Neural crest cell (in vitro differentiated cells): ENCODE measurements at places on chromosomes 7 and 10.

- no peak overlapping the region for H3K4me3 ChIP-seq
- H3K4me1 ChIP-seq, result peaks cover 5% of the 10 kb centered on the region
- no peaks in the 10 kb centered on the region for H3K27me3 ChIP-seq
- no peak for DNase-seq
- H3K27ac ChIP-seq, result no peak overlapping the region
- peaks cover 22% of the 10 kb centered on the region for H3K36me3 ChIP-seq
These were observed 36.6 kb upstream of the ATP6V0A4 start for GRCh38 chr7:138834583-138834982.

DNA sequence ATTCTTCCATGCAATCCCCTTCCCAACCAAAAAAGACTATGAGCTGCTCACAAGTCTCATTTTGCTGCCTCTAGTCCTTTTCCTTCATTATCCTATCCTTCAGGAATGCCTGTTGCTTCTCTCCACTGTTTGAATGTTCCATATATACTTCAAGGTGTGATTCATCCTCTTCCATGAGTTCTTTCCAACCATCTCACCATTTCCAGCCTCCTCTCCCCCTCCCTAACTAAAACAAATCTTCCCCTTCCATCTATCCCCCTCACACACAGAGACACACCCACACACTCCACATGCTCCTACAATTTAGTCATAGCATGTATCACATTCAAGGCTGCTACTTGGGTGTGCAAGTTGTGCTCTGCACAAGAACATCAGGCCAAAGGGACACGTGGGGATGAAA, 254.3 kb downstream of the DYNC1I1 start:
- no peak overlapping the region for H3K4me3 ChIP-seq
- no peaks in the 10 kb centered on the region for H3K36me3 ChIP-seq
- H3K4me1 ChIP-seq, result no peaks in the 10 kb centered on the region
- DNase-seq, result no peak
- H3K27ac ChIP-seq, result no peak overlapping the region
- H3K27me3 ChIP-seq, result peaks cover 2% of the 10 kb centered on the region

DNA sequence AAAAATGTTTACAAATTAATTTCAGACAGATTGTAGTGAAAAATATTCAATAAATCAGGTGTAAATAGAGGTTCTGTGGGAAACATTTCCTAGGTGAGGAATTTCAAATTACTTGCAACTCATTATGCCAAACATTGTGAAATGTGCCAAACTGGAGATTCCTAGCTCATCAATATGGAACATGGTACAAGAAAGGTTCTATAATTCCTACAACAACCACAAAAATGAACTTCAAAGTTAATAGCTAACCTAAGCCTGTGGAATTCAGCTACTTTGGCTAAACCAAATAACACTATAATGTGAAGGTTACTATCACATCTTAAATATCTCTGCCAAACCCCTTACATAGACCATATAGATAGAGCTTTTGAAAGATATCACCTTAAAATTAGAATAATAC, 223.3 kb upstream of the HGF start:
- H3K36me3 ChIP-seq, result no peaks in the 10 kb centered on the region
- H3K27ac ChIP-seq, result no peak overlapping the region
- DNase-seq, result no peak
- H3K27me3 ChIP-seq, result no peaks in the 10 kb centered on the region

DNA sequence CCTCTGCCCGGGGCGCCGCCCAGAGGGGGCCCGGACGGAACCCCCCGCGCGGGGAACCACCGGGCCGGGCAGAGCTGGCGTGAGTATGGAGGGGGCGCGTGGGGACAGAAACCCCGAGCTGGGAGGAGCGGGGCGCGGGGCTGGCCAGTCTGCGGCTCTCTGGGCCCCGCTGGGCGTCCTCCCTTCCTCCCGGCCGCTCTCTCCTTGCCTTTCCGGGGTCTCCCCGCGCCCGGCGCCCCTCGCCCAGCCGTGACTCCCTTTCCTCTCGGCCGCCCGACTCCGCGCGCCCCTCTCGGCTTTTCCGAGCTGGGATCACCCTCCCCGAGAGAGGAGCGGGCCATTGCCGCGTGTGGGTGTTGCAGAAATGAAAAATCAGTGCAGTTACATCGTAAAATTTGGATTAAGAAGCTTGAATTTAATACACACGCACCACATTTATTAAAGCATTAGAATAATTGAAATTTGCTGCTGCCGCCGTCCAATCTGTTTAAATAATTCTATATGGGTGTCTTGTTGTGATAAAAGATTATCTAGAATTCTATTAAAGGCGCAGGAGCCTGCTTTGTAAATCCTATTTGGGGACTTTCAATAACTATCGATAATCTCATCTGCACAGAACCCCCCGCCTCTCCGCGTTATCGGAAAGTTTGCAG, 9.1 kb downstream of the UNCX start:
- no peaks in the 10 kb centered on the region for H3K4me1 ChIP-seq
- no peak overlapping the region for H3K27ac ChIP-seq
- H3K4me3 ChIP-seq, result no peak overlapping the region
- DNase-seq, result no peak
- no peaks in the 10 kb centered on the region for H3K36me3 ChIP-seq

DNA sequence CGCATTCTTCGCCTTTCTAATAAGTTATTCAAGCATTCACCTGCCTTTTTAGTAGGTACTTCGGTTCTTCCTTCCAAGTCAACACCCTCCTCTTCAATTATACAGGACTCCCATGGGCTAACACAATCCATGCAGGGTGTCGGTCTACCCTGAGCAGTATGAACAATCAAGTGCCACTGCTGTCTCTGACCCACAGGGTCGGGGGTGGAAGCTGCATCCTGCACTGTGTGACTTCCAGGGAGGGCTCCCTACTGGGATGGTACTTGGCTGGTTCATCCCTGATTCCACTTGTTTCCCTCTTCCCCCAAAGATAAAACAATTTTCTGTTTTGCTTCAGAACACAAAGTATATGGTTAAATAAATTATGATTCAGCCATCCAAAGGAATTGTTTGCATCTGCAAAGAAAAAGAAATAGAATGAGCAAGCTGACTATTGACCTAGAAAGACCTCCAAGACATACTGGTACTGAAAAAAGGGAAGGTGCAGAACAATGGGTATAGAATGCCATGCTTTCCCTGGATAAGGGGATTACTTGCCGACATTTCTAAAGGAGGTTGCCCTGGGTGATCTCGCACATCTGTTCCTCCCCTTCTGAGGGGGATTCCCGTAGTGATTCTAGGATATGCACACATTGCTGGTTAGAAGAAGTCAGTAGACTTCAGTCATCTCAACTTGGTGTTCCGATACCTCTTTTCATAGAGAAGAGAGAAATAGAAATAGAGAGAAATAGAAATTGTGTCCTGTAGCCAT, 89.1 kb upstream of the AGR3 start:
- no peak overlapping the region for H3K27ac ChIP-seq
- H3K4me1 ChIP-seq, result peaks cover 14% of the 10 kb centered on the region
- no peak overlapping the region for H3K4me3 ChIP-seq

DNA sequence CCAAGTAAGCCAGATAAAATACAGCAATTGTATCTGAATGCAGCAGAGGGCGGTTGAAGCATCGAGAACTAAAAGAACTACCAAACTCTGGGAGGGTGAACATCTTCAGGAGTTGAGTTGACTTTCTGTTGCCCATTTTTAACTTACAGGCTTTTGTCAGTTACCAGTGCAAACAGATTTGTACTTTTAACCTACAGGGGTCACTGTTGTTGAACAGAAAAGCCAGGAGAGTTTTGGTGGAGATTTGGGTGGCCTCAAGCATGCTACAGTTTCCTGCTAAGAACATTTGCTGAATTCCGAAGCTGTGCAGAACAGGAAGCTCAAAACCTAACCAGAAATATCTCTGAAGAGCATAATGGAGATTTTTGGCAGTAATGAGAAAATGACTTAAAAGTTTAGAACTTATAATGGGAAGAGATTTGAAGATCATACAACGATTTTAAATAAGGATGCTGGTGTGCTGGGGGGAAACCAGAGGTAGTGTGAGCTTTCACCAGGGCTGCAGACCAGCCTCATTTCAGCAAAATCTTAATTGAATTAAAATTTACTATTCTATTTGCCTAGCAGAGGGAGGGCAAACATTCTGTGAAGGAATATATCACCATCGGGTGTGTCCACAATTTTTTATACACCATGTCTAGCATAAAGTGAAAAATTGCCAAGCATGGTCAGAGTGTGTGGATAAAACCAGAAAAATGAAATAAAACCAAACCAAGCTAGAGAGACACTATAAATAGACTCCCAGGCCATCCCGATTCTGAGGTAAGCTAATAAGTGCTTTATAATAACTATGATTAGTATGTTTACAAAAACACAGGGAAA, 208.6 kb upstream of the CCDC6 start:
- no peak for DNase-seq
- no peaks in the 10 kb centered on the region for H3K4me1 ChIP-seq
- H3K27me3 ChIP-seq, result no peaks in the 10 kb centered on the region
- no peak overlapping the region for H3K27ac ChIP-seq
- H3K4me3 ChIP-seq, result no peak overlapping the region
